ENCODE measurements at places on chromosomes 3 and 15.

- DNase-seq: peak; percentile 19
Observed at GRCh38 chr3:10758304-10759037, 57.6 kb upstream of the SLC6A11 start.

- DNase-seq: peak; percentile 1
Observed at GRCh38 chr3:40387001-40387894, at the start of gene ENTPD3. TSS of gene ENTPD3 (plus strand) at chr3:40387184. CDS start at chr3:40388058, 874 bp downstream.

DNA sequence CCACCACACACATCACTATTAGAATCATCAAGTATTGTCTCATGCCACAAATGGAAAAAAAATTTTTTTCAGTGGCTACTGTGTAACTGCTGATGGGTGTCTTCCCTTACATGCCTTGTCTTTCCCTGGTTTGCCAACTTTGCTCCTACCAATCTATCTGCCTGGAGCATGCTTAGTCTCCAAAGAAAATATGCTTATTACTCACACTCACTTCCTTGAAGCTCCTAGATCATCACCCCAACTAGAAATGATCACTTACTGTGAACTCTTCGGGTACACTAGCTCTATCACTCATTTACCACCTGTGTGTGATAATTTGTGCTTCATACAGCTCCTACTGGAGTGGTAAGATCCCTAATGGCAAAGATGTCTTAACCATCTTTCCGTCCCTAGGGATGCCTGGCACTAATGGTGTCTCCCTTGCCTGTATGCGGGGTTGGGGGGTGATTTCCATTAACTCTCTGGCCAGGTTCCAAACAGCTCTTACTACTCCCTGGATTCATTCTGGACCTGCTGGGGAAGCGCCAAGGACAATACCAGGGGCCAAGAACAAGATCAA is 799 bp downstream of the VPS33B start:
- no peak for DNase-seq

DNA sequence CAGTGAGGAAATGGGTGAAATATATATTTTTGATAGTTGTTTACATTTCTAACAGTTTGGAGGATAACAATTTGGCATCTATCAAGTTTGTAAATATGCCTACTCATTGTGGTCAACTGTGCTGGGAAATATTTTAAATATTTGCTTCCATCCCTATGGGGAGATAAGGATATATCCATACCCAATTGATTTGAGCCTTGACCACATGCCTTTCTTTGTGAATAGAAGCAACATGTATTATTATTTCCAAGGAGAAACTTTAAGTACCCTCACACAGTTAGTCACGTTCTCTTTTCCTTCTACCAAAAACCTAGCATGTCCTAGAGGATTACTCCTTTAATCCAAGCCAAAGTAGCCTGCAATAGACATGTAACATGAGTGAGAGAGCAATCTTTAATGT is 245.4 kb upstream of the CBLB start:
- no peak for DNase-seq

- DNase-seq: no peak
Observed at GRCh38 chr3:10504171-10505049, 976 bp downstream of the ATP2B2 start.

GRCh38 chr3:47348411-47349154 is 32.2 kb upstream of the PTPN23 start:
- DNase-seq: no peak

DNA sequence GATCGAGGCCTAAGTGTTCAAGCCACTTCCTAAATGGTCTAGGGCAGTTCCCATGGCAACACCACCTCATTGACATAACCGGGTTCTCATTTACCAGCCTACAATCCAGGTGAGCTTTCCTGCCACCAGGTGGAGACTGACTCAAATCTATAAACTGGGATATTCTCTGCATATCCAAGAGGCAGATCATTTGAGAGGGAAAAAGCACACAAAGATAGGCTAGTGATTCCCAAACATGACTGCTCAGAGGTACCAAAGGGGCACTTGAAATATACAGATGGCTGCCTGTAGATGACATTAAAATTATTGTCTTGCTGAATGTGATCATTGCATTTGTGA is 141.3 kb upstream of the PROK2 start:
- no peak for DNase-seq

- no peak for DNase-seq
Observed at GRCh38 chr15:82640672-82641071, 6.5 kb downstream of the CPEB1 start.
